ENCODE measurements at places on chromosomes 6 and 20.

DNA sequence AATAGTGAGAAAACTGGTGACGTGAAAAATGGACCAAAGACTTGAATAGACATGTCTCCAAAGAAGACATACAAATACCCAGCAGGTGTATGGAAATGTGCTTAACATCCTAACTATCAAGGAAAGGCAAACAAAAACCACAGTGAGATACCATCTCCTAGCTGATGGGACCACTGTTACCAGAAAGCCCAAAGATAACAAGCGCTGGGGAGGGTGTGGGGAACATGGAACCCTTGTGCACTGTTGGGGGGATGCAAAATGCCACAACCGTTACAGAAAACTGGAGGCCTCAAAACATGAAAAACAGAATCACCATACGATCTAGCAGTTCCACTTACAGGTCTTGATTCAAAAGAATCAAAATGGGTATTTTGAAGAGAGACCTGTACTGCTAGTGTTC lies 19.8 kb upstream of the RBM38 start:
- DNase-seq, result no peak

DNA sequence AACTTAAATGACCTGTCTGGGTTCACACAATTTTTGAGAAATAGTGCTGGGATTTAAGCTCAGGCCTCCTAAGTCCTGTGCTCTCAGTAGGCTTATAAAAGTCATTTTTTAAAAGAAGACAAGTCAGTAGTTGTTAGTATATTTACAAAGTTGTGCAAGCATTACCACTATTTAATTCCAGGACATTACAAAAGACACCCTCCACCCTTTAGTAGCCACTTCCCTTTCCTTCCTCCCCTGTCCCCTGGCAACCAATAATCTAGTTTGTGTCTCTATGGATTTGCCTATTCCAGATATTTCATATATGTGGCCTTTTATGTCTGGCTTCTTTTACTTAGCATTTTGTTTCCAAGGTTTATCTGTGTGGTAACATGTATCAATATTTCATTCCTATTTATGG lies 37.6 kb downstream of the HMGN3 start:
- DNase-seq, result no peak

DNA sequence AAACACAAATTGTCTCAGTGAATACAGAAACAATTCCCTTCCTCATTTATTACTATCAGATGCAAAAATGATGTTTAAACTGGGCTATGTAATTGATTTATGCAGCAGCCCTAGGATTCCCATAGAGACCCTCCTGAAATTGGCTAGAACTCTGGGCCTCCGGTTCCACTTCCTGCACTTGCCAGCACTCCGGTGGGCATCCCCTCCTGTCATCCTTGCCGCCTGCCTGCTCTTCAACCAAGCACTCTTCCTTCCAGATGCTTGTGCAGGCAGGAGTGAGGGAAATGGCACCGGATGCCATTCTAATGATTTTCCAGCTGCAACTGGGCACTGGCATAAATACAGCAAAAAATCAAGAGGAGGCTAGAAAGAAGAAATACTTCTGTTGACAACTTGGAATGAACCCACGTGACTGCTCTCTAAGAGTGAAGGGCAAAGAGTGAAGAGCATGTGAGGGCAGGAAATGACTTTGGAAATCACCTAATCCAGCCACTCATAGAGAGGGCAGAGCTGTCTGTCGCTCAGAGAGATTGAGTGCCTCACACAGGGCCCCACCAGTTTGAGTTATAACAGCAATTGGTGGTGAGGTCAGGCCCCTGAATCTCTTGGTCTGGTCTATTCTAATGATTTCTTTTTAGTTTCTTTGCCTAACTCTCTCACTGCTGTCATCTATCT lies 3.7 kb upstream of the NEDD9 start:
- DNase-seq, result no peak

GRCh38 chr6:3843379-3844096 lies 5.6 kb upstream of the FAM50B start:
- DNase-seq, result no peak

DNA sequence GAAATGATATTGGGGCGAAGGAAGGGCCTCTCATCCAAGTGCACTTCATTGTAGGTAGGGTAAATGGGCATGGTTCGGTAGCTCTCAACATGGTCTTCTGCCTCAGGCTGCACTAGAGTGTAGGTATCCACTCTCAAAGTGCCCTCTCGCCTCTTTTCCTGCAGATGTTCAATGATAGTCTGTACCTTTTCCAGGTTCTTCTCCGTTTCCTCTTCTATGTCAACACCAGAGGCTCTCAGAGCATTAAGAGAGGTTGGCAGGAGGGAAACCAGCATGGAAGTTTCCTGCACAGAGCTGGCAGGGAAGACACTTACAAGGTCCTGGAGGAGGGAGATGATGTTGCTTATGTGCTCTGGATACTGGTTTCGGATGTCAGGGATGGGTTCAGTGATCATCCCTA lies 7.1 kb downstream of the ZNFX1 start:
- no peak for DNase-seq
